T-helper 1 cell (primary cell): ENCODE measurements at places on chromosomes 1 and 21.

DNA sequence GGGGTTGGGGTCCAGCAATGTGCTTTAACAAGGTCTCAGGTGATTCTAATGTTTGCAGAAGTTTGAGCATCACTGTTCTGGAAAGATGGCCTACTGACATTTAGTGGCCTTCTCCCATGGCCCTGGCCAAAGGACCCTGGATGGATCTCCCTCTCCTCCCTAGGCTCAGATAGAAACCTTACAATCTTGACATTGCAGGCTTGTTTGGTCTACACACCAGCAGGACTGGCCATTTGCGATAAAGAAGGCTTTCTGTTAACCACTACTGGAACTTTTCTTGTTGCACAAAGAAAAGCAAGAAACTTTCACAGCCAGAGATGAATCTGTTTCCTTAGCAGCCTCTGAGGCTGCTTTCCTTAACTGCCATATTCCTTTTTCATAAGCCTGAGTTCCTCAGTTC lies 6.2 kb downstream of the DNALI1 start:
- DNase-seq = no peak

- no peak for DNase-seq
These were observed 1419.4 kb downstream of the KCNT2 start for GRCh38 chr1:195188821-195189220.

DNA sequence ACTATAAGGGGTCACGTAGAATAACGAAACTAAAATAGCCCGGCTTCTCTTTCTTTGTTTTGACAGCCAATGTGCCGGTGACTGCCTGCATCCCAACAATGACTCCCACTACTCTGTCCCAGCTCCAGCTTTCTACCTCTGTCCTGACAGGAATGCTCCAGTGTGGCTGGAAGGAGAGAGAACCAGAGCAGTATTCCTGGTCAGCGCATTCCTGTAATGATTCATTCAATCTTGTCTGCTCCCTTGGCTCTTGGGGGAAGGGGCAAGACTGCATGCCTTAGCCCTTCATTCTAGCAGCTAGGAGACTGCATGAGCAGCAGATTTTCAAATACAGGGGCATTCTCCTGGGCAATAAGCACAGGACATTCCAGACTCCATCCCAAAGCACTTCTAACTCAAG lies 132.1 kb upstream of the PRMT6 start:
- DNase-seq = no peak

- no peak for DNase-seq
These were observed 77.6 kb downstream of the CLSTN1 start for GRCh38 chr1:9746211-9746610.

DNA sequence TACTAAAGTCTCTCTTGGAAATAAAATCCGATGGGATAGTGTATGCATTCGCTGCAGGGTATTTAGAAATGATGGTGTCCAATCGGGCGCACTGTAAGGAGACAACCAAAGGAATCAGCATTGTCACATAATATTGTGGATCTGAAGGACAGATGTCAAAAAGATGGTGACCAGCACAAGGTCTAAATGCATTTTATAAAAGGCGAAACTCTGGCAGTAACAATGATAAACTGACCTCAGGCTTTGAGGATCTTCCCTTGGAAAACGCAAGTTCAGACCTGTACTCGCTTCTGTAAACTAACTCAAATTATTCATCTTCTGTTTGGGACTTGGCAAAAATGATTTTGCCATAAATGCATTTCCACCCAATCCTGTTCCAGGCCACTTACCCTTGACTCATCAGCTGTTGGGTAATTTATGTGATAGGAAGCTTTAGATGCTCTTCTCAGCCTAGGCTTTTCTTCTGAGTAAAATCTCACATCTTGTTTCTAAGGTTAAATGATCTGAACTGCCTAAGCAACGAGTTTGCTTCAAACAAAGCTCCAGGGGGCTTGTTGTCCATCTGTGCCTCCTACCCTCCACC lies 33.8 kb downstream of the STPG1 start:
- DNase-seq = no peak

GRCh38 chr1:217109928-217110327 lies 386.7 kb upstream of the ESRRG start:
- DNase-seq = no peak

DNA sequence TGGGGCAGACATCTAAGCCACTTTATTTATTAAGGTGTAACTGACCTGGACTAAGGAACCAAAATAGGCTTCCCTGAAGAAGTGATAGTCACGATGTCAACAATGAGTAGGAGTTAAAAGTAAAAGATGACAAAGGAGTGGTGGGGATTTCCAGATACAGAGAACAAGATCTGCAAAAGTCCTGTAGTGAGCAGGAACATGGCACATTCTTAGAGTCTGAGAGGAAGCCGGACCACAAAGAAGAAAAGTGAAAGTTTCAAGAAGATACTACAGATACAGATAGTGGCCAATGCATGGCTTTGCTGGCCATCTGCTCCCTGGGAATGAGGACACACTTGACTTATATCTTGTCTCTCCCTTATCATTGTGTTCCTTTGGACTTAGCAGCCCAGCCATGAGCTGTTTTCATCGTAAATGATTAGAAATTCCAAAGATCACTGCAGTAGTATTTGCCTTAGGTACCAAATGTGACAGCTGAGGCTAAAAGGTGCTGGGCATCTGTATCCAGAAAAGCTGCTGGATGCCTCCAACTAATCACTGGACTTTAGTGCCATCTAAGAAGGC lies 302.4 kb upstream of the NR5A2 start:
- no peak for DNase-seq

- DNase-seq = no peak
These were observed 34.6 kb downstream of the RUNX3 start for GRCh38 chr1:24895511-24895910.

DNA sequence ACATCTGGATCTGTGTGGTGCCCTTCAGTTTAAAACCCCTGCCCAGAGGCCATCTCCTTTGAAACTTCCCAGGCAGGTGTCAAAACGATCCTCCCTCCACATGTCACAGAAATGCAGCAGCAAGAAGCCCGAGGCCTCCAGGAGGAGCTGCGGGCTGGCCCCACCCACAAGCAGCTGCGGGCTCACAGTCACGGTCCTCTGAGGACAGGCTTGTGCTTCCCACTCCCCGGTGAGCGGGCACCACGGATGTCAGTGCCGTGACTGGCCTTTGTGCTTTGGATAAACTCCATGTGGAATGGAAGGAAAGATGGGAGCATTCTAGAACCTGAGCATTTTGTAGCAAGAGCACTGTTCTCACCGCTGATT lies 65.8 kb downstream of the SIK1 start:
- no peak for DNase-seq

GRCh38 chr21:45709173-45709572 lies 65.6 kb downstream of the PCBP3 start:
- DNase-seq = no peak

DNA sequence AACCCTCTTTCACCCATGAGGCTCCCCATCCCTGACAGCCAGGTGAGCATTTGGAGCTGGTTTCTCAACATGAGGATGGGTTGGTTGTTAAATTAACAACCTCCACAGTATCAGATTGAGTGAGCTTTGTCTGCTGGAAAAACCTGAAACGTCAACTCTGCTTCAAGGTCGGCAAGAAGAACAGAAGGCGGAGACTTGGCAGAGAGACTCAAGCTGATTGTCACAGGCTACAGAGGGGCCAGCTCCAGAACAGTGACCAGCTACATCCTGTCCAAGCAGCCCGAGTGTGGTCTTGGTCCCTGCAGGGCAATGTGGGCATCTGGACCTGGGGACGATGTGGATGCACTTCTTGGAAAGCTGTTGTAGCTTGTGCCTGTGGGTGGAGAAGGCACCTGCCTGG lies 36.6 kb upstream of the TMEM51 start:
- no peak for DNase-seq

GRCh38 chr1:8351693-8352470 lies 34.0 kb downstream of the SLC45A1 start:
- DNase-seq = no peak
